ENCODE measurements at places on chromosomes 7 and 10.

GRCh38 chr10:109103278-109103677 lies 820.0 kb downstream of the XPNPEP1 start:
- no peak for DNase-seq

DNA sequence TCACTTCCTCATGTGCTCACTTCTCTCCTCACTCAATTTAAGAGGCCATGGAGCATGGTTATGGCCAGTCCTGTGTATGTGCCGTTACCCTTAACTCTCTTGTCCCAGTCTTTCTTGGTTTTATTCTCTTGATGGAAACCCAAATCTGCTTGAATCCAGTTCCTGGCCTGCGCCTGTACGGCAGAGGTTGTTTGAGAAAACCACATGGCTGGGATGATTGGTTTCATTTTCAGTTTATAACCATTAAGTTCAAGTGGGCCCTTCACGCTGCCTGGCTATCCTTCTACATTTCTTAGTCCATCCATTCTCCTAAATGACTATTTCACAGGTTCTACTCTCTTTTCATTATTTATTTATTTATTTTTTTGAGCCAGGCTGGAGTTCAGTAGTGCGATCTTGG lies 1.6 kb upstream of the ZNF239 start:
- DNase-seq, result no peak

GRCh38 chr7:147411096-147411495 lies 1179.5 kb upstream of the C7orf33 start:
- DNase-seq, result no peak

GRCh38 chr10:27730041-27730440 lies 15.6 kb downstream of the MKX start:
- DNase-seq, result no peak

DNA sequence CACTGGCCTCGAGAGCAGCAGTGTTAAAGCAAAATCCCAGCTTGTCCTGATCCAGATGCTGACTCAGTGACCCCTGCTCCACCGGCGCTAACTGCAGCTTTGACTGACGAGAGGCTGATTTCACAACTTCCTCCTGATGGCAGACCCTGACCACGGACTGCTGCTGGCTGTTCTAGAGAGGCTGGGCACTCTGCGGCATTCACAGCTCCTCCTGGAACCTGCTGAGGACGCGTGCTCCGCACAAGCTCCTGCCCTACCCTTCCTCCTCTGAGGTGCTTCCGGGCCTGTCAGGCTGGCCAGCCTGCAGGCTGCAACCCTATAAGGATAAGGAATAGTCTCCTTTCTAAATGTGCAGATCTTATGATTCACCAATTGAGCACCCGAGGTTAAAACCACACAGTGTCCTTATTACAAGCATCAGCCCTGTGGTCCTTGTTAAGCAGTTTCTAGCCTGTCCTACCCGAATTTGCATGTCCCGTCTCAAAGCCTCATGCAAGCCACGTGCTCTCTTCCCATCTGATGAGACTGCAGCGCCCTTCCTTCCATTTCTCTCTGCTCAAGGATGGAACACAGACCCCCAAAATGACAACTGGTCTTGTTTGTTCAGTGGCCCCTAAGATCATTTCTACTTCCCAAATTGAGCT lies 35.5 kb upstream of the NCAPG2 start:
- DNase-seq, result no peak

Data from stimulated activated CD8-positive, alpha-beta memory T cell treated with anti-CD3 and anti-CD28 coated beads, Interleukin-4, amount 100 ng/mL, for 24 hours (primary cell).